ENCODE measurements at places on chromosomes 2 and 18.

GRCh38 chr18:12092398-12093229, 1.0 kb upstream of the ANKRD62 start:
- no peak for DNase-seq

GRCh38 chr2:161415987-161416707, at the start of gene TBR1:
Gene TBR1, plus strand, starts transcription at chr2:161416297. Its CDS starts 114 bp downstream, at chr2:161416411.
- DNase-seq = no peak

GRCh38 chr2:62968168-62968567, 82.5 kb upstream of the OTX1 start:
- no peak for DNase-seq

DNA sequence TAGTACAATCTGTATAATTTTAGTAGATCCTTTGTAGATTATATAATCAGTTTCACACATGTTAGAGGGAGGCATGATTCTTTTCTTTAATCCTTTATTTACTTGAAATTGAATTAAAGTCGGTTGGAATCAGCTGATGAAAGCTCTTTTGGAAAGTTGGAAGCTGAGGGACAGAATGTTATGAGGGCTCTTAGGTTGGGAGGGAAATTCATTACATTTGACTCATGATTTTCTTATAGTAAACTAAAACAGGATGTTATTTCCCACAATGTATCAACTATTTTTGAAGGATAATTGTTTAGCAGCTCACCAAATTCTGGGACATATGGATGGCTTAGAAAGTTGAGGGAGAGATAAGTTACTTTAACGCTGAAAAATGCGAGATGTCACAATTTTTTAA, 52.7 kb upstream of the TMEFF2 start:
- no peak for DNase-seq

DNA sequence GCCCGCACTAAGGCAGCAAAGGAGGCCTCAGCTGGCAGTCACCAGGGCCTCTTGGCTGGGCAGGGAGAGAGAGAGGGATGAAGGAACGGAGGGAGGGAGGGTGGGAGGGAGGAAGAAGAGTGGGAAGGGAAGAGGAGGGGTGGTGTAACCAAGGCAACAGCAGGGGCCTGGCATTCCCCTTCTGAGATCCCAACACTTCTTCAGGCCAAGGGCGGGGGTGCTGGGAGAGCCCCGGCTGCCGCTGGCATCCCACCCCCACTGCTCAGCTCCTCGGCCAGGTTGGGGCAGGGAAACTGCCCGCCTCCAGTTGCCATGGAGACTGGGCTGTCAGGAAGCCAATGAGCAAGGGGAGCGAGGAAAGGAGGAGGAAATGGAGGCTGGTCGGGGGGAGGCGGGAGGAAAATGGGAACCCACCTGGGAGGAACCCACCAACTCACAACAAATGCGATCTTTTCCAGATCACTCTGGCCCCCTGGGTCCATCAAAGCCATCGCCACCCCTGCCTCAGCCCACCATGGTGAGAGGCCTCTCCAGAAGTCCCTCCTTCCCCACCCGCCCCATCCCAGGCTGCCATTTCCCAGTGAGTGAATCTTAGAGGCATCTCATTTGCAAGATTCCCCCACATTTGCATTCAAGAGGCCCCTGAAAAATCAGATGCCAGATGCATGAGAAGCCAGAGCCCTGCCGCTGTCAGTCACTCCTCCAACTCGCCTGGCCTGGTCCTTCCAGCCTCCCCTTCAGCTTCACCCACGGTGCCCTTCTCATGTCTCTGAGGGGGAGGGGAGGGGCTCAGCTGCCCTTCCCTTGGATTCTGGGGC, 12.4 kb downstream of the SH2D6 start:
- no peak for DNase-seq

DNA sequence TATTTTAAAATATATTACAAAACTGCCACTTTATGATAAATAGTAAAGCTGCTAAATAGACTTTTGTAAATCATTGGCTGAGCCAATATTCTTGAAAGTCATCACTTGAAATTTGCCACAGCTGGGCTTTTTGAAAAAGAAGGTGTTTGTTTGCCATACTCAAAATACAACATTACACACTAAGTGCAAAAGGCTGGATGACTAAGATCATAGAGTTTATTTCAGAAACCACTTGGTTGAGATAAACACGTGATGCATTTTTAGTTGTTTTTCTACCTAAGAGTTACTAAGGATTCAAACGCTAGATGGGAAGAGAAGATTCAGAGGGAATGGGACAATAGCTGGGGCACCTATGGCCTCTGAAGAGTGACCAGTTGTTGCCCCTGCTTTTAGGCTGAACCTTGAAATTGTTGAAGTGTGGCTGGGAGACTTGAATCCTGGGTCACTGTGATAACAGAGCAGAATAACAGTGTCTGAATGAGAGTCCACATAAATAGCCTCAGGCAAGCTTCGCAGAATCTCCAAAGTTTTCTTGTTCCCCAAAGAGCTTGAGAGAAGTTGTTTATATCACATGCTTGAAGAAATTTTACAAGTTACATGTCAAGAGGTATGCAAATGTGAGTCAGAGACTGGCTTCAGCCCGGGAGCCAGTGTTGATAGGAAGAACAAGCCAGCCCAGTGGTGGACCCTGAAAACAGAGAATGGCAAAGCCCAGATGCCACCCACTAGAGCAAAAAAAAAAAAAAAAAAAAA, 409.8 kb downstream of the GPD2 start:
- DNase-seq = no peak

- DNase-seq = no peak
These were observed 433.0 kb upstream of the REG3G start for GRCh38 chr2:78592491-78592890.

DNA sequence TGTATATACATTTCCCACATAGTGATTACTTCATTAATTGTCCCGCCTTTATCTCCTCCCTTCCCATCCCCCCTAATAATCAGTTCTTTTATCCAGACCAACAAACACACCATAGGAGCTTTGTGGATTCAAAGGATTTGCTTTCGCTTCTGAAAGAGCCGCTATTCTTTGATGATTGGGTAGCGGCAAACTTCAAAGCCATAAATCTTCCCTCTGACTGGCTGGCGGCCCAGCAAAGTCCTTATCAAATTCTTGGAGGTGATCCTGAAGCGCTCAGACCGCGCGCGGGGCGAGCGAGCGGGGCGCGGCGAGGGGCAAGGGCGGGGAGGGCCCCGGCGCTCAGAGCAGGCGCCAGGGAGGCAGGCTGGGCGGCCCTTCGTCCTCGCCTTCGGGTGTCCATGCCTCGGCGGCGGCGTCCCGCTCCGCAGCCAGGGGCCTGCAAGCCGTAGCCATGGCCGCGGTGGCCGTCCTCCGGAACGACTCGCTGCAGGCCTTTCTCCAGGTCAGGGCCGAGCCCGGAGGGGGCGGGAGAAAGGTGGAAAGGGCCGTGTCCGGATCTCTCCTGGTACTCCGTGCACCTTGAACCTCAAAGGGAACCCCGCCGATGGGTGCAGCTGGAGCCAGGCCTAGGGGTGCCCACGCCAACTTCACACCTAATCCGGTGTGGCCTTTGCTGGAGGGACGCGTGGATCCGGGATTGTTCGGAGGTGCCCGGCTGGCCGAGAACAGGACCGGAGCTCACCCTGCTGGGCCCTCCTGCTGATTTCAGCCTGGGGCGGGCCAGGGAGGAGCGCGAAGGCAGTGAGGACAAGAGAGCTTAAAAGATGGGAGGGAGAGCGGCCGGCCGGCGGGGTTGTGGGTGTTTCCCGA, at the start of gene SP5:
TSS of gene SP5 (plus strand) at position 276 of the 870 bp plus-strand sequence. CDS start at position 452, 176 bp downstream.
- DNase-seq = no peak

DNA sequence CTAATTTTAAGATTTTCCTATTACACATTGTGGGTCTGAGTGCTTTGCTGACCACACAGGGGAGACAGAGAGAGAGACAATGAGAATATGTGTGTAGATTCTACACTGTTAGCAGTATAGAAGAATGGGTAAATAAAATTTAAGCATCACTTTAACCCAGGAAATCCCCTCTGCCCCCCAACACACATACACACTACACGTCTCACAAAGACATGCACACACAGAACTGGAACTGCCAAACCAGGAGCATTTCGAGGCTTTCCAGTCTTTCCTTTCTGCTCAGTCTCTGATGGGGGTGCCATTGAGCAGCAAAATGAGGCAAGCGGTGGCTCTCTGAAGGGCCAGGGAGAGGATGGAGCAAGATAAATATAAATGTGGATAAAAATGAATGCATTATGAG, 2.5 kb downstream of the MERTK start:
- no peak for DNase-seq

GRCh38 chr18:24293254-24293653, 104.4 kb downstream of the OSBPL1A start:
- DNase-seq = no peak

DNA sequence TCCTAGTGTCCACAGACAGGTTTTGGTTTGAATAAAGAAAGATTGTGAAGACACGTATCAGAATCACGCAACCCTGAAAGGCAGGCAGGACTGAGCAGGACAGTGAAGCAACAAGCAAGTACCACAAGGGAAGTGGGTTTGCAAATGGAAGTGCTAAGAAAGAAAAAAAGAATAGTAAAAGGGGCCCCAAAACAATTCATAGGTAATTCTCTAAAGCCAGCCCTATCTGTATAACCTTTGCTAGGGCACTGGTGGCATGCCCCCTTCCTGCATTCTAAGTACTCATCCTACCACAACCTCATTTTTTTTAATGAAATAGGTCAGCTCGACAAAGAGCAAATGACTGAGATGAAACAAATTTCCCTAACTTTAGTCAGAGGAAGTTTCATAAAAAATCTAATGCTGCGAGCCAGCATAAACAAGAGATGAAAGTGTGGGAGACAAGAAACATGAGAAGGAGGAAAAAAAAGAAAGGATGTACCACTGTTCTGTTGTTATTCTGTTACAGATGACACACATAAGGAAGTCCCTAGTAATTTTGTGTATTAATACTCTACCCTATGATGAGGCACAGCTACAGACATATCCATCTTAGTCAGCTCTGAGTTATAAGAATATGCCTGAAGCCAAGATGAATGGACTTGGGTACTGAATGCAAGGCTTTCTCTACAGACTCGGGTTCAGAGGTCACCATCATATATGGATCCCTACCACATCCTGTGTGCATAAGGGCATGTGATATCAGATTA, 32.2 kb downstream of the IKZF2 start:
- peak; percentile 55 for DNase-seq

DNA sequence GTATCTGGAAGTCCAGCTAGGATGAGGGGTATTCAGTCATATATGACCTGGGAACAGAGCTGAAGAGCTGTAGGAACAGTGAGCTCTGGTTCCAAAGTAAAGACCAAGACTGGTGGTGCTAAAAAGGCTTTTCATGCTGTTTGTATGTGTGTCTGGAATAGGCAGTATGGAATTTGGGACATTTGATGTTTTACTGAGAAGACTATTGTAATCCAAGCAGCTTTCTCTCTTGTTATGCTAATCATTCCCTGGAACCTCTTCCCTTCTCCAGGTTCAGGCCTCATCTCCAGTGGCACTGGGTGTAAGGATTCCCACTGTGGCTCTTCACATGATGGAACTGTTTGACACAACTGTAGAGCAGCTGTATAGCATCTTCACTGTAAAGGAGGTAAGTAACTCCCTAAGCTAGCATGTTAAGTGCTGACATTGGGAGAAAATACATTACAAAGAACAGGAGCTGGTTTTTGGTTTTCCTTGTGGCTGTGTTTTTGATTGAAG, 23.3 kb downstream of the C2orf74 start:
- no peak for DNase-seq
